GM12892 (cell line): ENCODE measurements at places on chromosomes 4 and X.

DNA sequence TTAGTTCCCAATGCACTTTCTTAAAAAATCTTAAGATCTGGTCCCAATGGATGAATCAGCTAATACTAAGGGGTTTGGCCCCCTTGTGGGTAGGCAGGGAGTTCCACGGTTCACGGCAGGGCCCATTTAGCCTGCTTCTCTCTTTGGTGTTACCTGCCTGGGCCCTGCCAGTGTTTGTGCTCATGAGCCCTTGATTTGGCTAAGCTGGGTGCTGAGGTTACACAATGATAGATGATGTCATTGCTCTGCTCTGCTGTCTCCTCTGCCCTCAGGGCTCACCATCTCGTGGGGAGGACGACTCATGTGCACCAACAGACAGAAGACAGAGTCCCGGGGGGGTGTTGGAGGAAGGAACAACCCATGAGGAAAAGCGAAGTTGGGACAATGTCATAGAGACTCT, 24.4 kb downstream of the RTL5 start:
- no peak for DNase-seq

GRCh38 chr4:185738038-185738552, 73.9 kb downstream of the SORBS2 start:
- no peak for DNase-seq

- DNase-seq = no peak
Measured at GRCh38 chr4:64327237-64327636, 82.0 kb downstream of the TECRL start.

DNA sequence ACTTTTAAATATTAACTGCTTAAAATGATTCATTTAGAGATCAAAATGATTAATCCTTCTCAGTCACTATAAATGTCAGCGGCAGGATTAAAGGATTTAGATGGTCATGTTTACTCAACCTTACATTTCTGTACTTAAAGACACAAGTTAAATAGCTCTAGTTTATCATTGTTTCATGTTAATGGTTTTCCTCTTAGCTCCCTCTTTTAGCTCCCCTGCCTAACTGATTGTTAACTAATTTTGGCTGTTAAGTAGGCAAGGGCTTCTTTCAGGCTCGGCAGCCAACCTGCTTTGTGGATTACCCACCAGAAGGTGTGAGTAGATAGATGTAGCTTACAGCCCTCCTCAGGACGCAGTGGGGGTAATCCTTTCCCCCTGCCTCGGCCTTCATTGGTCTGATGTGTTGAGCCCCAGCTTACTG, 96.0 kb downstream of the TENM3 start:
- no peak for DNase-seq

- DNase-seq = no peak
Measured at GRCh38 chr4:184346682-184347081, 127.7 kb downstream of the IRF2 start.

DNA sequence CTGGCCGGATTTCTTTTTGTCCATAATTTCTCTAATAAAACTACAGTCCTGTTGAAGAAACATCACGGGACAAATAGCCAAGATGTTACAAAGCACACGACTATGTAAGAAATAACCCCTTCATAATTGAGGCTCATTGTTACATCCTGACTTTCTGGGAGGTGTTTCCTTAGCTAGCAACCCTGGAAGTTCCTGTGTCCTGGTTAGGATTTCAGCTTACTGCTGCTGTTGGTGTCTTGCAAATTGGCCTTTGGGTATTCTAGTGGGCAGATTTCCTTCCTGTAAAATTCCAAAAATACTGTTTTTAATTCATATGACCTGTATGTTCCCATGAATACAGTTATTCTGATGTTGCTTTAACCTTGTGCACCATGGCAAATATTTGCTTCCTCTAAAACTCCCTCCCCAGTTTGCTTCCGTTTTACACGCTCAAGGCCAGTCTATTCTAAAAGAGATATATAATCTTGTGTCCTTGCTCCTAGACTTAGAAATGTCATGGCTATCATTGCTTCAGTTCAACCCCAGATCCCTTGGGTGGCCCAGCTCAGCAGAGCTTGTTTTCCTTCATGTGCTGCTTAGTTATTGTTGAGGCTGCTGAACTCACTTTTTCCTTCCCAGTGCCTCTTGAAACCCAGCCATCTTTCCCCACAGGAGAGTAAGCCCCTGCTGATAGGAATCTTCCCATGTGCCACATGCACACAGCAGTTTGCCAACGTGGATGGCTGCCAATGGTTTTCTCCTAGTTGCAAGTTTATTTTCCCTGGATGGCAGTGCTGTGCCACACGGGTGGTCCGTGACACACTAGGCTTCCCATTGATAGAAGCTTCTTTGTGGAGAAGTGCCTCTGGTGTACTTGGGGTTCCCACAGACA, 75.8 kb downstream of the TSPAN7 start:
- no peak for DNase-seq

DNA sequence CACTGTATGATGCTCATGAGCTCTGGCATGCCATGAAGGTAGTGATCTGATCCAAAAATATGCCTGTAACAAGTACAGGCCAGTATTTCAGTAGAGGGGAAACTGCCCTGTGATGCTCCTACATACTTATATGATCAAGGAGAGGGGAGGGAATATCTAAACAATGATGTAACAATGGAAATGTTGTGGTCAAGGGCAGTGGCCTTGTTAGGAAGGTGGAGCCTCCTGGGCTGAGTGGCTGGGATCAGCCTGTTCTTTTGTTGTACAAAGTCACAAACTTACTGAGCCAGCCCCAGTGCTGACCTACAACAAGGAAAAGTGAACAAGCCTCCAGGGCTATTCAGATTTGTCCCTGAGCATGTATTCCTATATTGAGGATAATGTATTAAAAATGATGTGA, 70.3 kb downstream of the ANXA10 start:
- DNase-seq = no peak

- no peak for DNase-seq
Measured at GRCh38 chr4:89279385-89279784, 28.2 kb downstream of the GPRIN3 start.

DNA sequence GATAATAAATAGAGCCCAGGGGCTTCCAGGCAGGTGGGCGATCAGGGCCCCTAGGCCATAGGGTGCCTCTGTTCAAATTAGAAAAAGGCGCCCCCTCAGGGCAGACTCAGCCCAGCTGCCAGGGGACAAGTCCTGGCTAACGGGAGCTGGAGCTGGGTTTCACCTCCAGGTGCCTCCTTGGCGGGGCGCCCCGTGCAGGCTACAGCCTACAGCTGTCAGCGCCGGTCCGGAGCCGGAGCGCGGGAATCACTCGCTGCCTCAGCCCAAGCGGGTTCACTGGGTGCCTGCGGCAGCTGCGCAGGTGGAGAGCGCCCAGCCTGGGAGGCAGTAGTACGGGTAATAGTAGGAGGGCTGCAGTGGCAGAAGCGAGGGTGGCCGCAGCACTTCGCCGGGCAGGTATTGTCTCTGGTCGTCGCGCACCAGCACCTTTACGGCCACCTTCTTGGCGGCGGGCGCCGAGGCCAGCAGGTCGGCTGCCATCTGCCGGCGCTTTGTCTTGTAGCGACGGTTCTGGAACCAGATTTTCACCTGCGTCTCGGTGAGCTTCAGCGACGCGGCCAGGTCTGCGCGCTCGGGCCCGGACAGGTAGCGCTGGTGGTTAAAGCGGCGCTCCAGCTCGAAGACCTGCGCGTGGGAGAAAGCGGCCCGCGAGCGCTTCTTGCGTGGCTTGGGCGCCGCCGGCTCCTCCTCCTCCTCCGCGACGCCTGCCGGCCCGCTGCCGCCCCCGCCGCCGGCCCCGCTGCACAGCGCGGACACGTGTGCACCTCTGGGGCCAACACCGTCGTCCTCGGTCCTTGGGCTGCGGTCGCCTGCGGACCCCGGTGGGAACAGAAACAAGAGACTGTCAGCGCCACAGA, 2.4 kb downstream of the NKX3-2 start:
- peak; percentile 31 for DNase-seq

DNA sequence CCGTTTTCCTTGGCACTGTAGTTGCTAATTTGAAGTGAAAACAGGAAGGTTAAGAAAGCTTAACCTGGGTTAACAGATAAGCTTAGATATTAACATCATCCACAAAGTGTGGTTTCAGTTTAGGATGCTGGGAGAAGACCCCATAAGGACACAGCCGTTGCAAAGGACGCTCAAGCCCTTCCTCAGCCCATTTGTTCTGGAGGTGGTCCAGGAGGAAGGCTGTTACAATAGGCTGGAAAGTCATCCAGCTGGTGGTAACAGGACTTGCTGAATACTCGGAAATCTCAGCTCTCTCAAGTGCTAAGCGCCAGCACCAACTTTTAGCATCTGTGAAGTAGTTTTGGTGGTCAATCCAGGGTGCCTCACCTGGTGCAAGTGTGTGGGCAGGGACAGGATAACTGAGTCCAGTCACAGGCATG, 14.2 kb downstream of the CHST7 start:
- DNase-seq = no peak

DNA sequence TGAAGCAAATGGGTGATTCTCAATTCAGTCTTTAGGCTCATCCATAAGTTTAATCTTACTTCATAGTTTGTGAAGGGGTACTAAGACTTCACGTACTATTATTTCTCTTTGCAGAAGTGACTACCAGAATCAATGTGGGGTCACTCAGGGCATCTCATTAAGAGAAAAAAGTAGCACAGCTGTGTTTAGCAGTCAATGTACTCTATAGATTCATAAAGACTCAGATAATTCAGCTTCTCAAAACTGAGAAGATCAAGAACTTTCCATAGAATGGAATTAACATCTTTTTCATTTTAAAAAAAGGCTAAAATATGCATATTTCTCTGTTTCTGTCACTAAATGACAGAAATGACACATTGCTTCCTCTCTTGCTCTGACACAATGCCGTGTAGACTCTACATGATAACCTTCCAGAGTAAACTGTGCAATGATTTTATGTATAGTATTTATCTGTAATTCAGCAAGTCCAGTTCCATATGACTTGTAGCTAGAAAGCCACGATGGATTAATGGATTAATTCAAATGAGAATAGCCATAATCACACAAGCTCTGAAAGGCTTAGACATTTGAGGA, 20.3 kb upstream of the LSM6 start:
- DNase-seq = no peak
